ENCODE measurements at places on chromosomes 1 and 21.

- H3K4me1 ChIP-seq = no peaks in the 10 kb centered on the region
- H3K4me3 ChIP-seq = no peak overlapping the region
- peaks cover 24% of the 10 kb centered on the region for H3K36me3 ChIP-seq
- no peak for DNase-seq
Observed at GRCh38 chr1:11961230-11961629, 19.0 kb upstream of the MFN2 start.

GRCh38 chr1:228150120-228150460 lies 360 bp downstream of the GJC2 start:
- no peak overlapping the region for H3K4me3 ChIP-seq
- H3K36me3 ChIP-seq = 0 out of 2 replicates have a peak, but pooled peaks cover 5% of the 10 kb centered on the region
- H3K27me3 ChIP-seq = no peaks in the 10 kb centered on the region
- no peak overlapping the region for H3K27ac ChIP-seq
- no peak for DNase-seq

- DNase-seq = no peak
- H3K27me3 ChIP-seq = peaks cover 65% of the 10 kb centered on the region
- H3K4me1 ChIP-seq = no peaks in the 10 kb centered on the region
Observed at GRCh38 chr1:68233202-68233601, 879 bp upstream of the WLS start.

- H3K27ac ChIP-seq = no peak overlapping the region
- peaks cover 4% of the 10 kb centered on the region for H3K4me1 ChIP-seq
- H3K36me3 ChIP-seq = no peaks in the 10 kb centered on the region
- H3K4me3 ChIP-seq = no peak overlapping the region
Observed at GRCh38 chr1:81157686-81158085, 643.0 kb upstream of the ADGRL2 start.

DNA sequence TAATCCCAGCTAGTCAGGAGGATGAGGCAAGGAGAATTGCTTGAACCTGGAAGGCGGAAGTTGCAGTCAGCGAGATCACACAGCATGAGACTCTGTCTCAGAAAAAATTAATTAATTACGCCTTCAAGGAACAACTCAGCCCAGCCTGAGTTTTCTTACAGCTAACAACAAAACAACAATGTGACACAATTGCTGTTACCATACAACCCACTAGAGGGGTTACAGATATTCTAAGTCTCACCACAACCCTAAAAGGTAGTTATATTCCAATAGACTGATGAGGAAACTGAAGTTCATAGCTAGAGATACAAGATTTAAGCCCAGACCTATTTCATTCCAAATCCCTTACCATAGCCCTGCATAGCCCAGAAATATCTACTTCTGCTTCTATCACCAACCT lies 2.9 kb upstream of the LRRC8C start:
- no peaks in the 10 kb centered on the region for H3K4me1 ChIP-seq
- H3K27ac ChIP-seq = no peak overlapping the region
- no peak overlapping the region for H3K4me3 ChIP-seq
- DNase-seq = no peak

DNA sequence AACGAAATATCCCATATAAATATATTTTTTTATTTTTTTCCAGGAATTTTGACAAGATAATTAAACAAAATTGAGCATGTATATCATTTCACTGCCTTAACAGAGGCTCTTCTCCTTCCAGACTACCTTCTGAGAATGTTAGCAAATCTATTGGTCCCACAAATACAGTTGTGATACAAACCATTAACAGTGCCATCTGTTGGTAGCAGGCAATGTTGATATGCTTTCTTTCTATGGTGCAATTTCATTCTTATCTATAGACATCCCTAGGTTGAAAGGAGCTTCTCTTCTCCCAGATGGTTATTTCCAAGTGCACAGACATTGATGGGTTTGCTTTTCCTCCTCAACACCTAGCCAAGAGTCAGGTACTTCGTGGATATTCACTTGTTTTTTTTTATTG lies 303.6 kb downstream of the USH2A start:
- H3K27me3 ChIP-seq = no peaks in the 10 kb centered on the region
- no peak for DNase-seq
- no peak overlapping the region for H3K27ac ChIP-seq

DNA sequence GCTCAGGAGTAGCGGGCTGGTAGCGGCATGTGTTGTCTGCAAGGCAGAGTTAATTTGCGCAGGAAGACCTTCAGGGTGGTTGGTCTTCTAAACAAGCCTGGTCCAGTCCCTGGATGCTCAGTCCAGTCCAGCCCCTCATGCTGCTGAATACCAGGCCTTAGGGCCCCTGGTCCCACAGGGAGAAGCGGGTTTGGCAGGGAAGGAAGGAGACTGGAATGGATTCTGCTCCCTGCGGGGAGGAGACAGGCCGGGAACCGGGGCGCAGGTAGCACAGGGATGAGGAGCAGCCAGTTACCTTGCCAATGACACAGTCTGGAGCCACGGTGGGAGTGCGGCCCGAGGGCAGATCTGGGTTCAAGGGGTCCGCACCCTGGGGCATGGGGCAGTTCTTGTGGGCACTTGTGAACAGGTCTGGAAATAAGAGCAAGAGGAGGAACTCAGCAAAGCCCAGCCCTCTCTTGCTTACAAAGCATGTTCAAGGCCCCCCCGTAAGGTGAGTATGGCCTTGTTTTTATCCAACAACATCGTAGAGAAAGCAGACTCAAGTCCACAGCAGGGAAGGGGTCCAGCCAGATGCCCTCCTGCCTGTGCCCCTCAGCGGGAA lies 10.1 kb downstream of the FAM131C start:
- H3K4me1 ChIP-seq = peaks cover 9% of the 10 kb centered on the region
- no peaks in the 10 kb centered on the region for H3K27me3 ChIP-seq
- no peak overlapping the region for H3K4me3 ChIP-seq
- DNase-seq = no peak
- no peak overlapping the region for H3K27ac ChIP-seq
- no peaks in the 10 kb centered on the region for H3K36me3 ChIP-seq

GRCh38 chr1:185813401-185813979 lies 79.3 kb downstream of the HMCN1 start:
- H3K36me3 ChIP-seq = no peaks in the 10 kb centered on the region
- peak; percentile 29 for DNase-seq
- H3K27ac ChIP-seq = no peak overlapping the region
- H3K27me3 ChIP-seq = no peaks in the 10 kb centered on the region
- H3K4me3 ChIP-seq = no peak overlapping the region
- H3K4me1 ChIP-seq = no peaks in the 10 kb centered on the region

DNA sequence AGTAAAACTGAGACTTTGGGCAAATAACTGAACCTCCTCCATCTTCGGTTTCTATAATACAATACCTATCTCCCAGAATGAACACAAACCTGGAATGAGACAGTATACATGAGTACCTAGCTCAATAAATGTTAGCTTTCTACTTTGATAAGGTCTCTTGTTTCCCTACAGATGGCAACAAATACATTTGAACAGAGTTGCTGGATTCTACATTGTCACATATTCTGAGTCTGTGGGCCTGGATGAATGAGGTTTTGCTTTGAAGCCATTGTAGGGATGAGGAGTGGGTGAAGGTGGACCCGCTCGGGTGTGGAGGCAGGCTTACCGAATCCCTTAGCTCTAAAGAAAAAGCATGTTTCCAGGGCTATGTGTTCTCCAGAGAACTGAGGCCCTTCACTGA lies 13.9 kb upstream of the FYB2 start:
- no peak overlapping the region for H3K27ac ChIP-seq
- H3K27me3 ChIP-seq = no peaks in the 10 kb centered on the region
- H3K4me1 ChIP-seq = no peaks in the 10 kb centered on the region
- no peak overlapping the region for H3K4me3 ChIP-seq
- no peaks in the 10 kb centered on the region for H3K36me3 ChIP-seq

- H3K27me3 ChIP-seq = no peaks in the 10 kb centered on the region
- no peaks in the 10 kb centered on the region for H3K36me3 ChIP-seq
- no peak overlapping the region for H3K4me3 ChIP-seq
- no peak overlapping the region for H3K27ac ChIP-seq
- H3K4me1 ChIP-seq = peaks cover 30% of the 10 kb centered on the region
Observed at GRCh38 chr1:156663178-156663577, 14.0 kb downstream of the NES start.

Measured in iPS DF 6.9 (cell line).